ENCODE measurements at places on chromosomes 7 and 10.

- no peak for DNase-seq
These were observed 41.3 kb upstream of the AOAH start for GRCh38 chr7:36765605-36766004.

DNA sequence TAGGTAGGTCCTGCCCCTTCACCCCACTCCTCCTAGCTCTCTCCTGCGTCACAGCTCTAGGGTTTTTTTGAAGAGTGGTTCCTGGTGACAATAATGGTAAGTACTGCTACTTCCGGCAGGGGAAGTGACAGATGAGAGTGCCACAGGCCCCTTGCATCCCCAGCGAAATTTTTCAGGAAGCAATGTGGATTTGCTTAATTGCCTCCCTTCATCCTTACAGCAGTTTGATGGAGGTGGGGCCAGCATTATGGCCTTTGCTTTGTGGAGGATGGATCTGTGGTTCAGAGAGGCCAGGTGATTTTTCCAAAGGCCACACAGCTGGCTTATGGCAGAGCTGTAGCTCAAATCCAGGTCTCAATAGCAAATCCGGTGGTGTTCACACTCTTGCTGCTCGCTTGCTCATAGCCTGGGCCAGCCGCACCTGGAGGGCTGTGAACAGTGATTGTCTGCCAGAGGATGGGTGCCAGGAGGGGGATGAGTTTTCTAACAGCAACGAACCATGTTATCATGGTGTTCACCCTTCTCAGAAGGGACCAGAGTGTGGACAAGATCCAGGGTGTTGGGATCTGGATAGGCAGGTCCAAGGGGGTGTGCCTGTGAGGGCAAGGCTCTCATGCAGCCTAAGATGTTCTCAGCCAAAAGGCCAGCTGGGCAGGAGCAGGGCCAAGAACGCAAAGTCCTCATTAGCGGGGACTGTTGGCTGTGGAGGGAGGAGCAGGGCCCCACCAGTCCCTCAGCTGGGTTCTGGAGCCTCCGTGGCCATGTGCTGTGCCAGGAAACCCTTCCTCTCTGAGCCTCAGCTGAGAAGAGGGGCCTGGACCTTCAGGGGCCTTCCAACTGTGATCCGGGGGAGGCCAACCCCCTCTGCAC lies 89.0 kb downstream of the EMX2 start:
- DNase-seq = no peak

GRCh38 chr10:105798328-105798889 lies 1157.3 kb downstream of the SORCS3 start:
- no peak for DNase-seq

DNA sequence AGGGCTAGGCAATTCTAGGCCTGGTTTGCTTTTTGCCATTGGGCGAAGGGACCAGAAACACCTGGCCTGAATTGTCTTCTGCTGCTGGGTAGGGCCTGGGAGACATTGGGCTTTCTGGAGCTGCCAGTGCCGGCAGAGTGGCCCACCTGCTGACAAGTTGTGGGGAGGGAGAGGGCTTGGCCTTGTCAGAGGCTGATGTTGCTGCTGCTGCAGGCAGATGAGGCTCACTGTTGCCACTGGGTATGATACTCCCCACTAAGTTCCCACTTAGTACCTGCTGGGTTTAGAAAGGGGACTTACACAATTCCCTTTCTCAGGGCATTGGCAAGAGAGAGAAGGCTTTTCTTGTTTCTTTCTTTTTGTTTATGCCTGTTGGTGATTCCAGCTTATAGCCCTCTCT lies 289.6 kb upstream of the NPVF start:
- no peak for DNase-seq

DNA sequence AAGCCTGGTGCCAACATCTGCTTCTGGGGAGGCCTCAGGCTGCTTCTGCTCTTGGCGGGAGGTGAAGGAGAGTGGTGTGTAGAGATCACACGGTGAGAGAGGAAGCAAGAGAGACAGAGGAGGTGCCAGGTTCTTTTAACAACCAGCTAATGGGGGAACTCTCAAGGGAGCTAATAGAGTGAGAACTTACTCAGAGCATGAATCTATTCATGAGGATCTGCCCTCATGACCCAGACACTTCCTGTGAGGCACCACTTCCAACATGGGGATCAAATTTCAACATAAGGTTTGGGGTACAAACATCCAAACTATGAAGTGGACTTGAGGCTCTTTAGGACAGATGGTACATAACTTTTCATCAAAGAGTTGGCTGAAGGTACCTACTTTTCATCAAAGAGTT lies 5.1 kb upstream of the ZNF32 start:
- DNase-seq = no peak

DNA sequence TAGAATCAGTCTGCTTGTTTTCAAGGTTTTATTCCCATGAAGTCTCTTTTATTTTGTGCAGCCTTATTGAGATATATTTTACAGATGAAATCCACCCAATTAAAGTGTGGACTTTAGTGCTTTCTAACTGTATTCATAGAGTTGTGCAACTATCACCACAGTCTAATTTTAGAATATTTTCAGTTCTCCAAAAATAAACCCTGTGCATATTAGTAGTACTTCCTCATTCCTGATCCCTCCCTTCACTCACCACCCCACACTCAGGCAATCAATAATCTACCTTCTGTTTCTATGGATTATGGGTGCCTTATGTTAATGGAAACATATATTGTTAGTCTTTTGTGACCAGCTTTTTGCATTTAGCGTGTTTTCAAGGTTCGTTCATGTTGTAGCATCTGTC lies 185.7 kb upstream of the TMEM72 start:
- DNase-seq = no peak

GRCh38 chr10:86876748-86877147 lies 80.7 kb downstream of the MMRN2 start:
- DNase-seq = no peak

DNA sequence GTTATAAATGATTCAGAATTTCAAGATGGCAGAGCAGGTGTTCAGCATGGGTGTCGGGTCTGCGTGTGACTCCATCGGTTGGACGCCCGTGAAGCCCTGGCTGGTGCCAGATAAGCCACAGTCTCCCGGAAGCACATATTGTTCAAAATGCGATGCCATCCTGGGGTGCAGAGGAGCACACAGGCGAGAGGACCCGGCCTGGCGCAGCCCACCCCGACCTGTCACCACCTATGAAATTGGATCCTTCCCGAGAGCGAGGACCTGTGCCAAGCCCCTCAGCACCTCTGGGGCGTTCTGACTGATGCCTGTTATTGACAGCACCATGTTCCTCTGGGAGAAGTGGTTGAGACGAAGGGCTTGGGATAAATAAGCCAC lies 110.1 kb downstream of the ACTR3B start:
- peak; percentile 25 for DNase-seq

GRCh38 chr7:95929710-95930280 lies 157.4 kb downstream of the DYNC1I1 start:
- no peak for DNase-seq

GRCh38 chr10:71187600-71187999 lies 24.8 kb upstream of the UNC5B start:
- no peak for DNase-seq

DNA sequence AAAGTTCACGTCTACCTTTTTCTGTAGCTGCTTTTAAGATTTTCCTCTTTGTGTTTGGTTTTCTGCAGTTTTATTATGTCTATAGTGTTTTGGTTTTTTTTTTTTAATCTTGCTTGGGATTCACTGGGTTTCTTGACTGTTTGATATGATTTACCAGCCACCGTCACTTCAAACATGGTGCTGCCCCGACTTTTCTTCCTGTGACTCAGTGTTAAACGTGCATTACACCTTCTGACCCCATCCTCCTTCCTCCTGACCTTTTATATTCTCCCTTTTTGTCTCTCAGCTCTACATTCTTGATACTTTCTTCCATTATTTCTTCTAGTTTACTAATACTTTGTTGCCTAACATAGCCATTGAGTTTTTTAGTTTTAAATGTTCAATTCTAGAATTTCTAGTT lies 61.5 kb downstream of the GNA12 start:
- DNase-seq = no peak

DNA sequence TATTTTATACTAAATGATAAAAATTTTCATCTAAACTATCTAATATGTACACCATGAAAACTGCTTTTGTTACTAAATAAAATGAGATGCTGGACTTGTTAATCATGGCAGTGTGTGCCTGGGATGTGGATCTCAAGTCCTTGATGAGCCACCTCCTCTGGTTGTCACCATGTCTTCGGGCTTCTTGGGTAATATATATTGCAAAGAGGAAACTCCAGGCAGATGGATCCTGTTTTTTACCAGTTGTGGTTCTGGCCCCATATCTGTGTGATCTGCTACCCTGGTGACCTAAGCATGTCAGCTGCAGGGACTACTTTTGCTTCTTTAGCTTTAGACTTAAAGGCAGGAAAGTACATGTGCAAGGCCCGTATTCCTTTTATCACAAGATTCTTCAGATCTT lies 46.2 kb downstream of the TMEM60 start:
- no peak for DNase-seq

- DNase-seq = no peak
These were observed 18.8 kb downstream of the FIGNL1 start for GRCh38 chr7:50431316-50431715.

GRCh38 chr10:31697271-31698180 lies 231.1 kb downstream of the ARHGAP12 start:
- no peak for DNase-seq

DNA sequence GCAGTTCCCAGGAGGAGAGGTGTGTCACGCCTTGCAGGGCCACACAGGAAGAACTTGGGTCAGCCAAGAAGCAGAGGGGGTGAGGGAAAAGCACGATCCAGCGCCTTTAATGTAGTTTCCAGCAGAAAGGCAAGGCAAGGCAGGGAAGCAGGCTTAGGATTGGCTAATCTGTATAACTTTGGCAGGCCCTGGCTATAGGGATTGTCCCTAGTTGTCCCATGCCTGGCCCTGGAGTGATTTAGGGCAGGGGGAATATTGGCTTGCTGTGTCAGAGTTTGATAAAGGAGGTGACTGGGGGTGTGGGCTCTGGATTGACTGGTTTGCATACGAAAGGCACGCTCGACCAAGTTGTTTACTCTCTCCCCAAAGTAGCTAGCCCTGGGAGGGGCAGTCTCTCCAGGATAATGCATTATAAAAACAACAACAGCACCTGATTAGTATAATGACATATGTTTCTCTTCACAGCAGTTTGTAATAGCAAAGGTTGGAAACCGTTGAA lies 44.5 kb downstream of the RBM28 start:
- no peak for DNase-seq

DNA sequence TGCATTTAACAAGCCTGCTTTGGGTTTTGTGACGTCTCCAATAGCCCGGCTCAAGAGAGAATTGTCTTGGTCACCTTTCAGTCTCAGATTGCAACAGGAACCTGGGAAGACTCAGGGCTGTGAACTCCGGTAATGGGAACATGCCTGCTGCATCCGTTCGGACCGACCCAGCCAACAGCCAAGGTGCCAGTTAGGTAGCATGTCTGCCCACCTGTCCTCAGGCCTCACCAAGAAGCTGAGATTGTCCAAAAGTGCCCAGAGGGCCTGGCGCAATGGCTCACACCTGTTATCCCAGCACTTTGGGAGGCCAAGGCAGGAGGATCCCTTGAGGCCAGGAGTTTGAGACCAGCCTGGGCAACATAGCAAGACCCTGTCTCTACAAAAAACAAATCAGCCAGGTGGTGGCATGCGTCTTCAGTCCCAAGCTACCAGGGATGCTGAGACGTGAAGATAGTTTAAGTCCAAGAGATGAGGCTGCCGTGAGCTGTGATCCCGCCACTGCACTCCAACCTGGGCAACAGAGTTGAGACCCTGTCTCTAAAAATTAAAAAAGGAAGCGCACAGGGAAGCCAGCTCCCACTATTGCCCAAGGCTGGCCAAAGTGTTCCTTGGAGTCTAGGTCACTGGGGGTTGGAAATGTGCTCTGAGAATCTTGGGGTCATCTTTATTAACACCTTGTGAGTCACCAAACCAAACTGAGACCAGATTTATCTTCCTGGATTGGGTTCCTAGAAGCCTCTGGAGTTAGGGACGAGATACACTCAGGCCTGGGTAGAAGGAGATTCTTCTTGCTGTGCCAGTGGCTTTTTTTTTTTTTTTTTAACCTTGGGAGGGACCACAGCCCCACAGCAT lies 26.9 kb downstream of the BAG3 start:
- DNase-seq = no peak

GRCh38 chr10:113052076-113052830 lies 102.2 kb downstream of the TCF7L2 start:
- no peak for DNase-seq

- DNase-seq = no peak
These were observed 183.7 kb downstream of the FGFR2 start for GRCh38 chr10:121414366-121415062.

GRCh38 chr10:32939296-32940111 lies 18.5 kb downstream of the ITGB1 start:
- DNase-seq = no peak

DNA sequence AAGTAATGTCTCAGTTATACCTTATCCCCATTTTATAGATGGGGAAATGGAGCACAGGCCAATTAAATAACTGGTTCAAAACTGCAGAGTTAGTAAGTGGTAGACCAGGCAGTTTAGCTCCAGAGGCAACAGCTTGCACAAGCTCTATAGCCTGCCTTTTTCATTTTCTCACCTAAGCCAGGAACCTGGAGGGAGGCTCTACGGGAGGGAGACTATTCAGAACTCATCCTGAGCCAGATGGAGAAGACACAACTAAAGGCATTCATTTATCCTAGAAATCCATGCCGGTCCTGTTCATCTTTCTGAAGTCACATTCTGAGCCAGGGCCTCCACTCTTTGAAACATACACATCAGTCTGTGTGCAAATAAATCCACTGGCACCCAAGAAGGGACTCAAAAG lies 103.2 kb downstream of the CALN1 start:
- DNase-seq = no peak

DNA sequence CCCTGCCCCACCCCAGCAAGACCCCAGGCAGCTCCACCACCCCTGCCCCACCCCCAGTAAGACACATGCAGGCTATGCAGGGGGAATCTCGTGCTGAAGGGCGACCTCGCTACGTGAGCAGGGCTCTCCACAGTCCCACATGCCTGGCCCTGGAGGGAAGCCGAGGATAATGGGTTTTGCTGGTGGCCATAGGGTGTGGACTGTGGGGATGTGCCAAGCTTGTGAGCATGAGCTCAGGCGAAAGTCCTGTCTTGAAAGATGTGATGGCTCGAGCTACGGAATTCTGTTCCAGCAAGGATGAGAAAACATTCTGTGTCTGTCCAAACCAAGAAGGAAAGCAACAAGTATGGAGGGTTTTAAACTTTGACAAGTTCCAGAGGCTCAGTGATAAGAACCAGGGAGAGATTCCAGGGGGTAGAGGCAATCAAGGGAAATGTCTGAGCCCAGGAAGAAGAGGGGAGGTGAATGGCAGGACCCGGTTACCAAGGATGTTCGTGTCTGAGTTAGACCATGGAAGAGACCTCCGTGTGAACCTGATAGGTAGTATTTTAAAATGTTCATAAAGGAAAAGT lies 63.1 kb downstream of the PYROXD2 start:
- DNase-seq = no peak

Data from activated CD8-positive, alpha-beta memory T cell treated with anti-CD3 and anti-CD28 coated beads, Interleukin-2, amount 50 U/mL, for 48 hours (primary cell).